ENCODE measurements at places on chromosomes 12 and 14.

DNA sequence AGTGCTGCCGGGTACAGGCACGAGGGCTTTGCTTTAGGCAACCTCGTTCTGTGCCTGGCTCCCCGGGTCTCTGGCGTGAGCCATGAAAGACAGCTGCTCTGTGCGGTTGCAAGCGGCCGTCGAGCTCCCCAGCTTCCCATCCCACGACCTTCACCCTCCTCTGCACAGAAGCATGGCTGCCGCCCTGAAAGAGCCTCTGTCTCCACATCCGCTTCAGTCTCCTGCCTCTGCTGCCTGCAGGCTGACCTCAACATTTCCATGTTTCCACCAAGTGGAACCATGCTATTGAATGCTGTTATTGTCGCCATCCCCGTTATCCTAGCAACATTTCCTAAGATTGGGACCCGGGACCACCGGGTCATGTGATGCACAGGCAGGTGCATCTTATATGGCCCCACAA lies 57.1 kb downstream of the KDM2B start:
- peak overlapping the region; percentile 73 for H3K27ac ChIP-seq
- no peak overlapping the region for H3K4me3 ChIP-seq
- no peak for DNase-seq
- peaks cover 23% of the 10 kb centered on the region for H3K36me3 ChIP-seq
- no peaks in the 10 kb centered on the region for H3K27me3 ChIP-seq

- DNase-seq: no peak
- no peak overlapping the region for H3K27ac ChIP-seq
- no peaks in the 10 kb centered on the region for H3K4me1 ChIP-seq
- peaks cover 20% of the 10 kb centered on the region for H3K36me3 ChIP-seq
- H3K4me3 ChIP-seq: no peak overlapping the region
Measured at GRCh38 chr12:51188359-51189051, 15.6 kb upstream of the TFCP2 start.

DNA sequence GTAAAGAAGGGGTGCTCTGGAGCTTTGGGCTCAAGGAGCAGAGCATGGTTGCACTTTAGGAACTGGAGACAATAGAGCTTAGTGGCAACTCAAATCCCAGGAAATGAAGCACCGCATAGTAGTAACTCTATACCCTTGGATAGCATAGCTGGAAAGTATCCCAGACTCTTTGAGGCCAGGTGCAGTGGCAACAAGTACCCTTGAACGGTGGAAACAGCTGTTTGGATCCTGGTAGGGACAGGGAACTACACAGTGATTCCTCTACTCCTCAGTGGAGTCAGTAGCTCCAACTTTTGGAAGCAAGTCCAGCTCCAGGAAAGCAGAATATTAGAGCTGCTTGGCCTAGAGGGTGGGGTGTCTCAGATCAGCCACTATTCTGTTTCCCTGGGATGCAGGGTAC lies 129.0 kb upstream of the WSCD2 start:
- no peaks in the 10 kb centered on the region for H3K4me1 ChIP-seq
- no peak overlapping the region for H3K4me3 ChIP-seq
- H3K36me3 ChIP-seq: no peaks in the 10 kb centered on the region
- peaks cover 45% of the 10 kb centered on the region for H3K27me3 ChIP-seq
- H3K27ac ChIP-seq: no peak overlapping the region

- no peaks in the 10 kb centered on the region for H3K36me3 ChIP-seq
- H3K27ac ChIP-seq: no peak overlapping the region
- peaks cover 6% of the 10 kb centered on the region for H3K4me1 ChIP-seq
- no peaks in the 10 kb centered on the region for H3K27me3 ChIP-seq
Measured at GRCh38 chr12:91511795-91512420, 329.3 kb upstream of the DCN start.

DNA sequence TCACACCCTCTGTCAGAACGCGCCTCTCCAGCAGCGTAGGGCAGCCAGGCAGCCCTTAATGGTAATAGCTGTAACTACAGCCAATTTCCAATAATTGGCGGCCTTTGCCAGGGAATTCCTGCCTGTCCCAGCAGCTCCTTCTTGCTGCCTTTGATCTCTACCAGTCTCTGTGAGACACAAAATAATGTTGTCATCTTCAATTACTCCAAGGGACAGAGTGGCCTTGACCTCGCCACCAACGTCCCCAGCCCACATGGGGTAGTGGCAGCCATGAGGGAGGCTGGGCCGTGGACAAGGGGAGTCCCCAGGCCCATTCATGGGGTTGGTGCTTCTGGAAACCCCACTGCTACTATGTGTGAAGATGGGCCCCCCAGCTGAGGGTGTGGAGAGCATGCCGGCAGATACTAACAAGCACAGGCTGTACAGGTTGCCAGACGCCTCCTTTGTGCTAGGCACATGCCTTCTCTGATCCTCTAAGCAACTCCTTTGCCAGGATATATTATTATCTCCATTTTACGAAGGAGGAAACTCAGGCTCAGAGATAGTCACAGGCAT lies 17.4 kb upstream of the CLMN start:
- no peak overlapping the region for H3K27ac ChIP-seq
- no peaks in the 10 kb centered on the region for H3K36me3 ChIP-seq
- no peak overlapping the region for H3K4me3 ChIP-seq

GRCh38 chr12:49026101-49026500 lies 7.5 kb upstream of the PRKAG1 start:
- no peak overlapping the region for H3K4me3 ChIP-seq
- no peak for DNase-seq
- peaks cover 6% of the 10 kb centered on the region for H3K4me1 ChIP-seq

DNA sequence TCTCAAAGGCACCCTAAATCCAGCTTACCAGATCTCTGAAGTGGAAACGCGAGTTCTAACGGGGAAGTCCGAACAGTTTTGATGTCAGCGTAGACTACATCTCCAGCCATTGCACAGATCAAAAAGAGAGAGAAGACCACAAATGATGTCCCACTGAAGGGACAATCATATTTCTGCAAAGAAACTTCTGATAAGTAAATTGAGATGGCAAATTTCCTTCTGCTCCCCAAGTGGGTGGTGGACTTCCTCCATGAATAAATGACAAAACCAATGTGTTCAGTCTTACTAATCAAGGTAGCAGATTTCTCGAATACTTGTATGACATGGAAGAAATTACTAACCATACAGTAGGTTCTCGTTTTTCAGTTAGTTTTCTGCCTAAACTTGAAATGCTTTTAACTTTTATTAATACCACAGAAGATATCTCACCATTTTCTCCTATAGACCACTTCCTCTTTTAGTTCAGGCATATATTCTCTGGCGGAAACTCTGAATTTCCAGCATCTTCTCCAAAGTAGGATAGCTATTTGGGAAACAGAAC lies at the start of gene CLECL1:
Gene CLECL1 (minus strand): TSS at position 177 of the 541 bp plus-strand sequence.
- H3K4me3 ChIP-seq: peak within 1 kb of the TSS; percentile 77
- peaks cover 71% of the 10 kb centered on the region for H3K4me1 ChIP-seq
- peak within 1 kb of the TSS; percentile 91 for H3K27ac ChIP-seq
- DNase-seq: no peak

DNA sequence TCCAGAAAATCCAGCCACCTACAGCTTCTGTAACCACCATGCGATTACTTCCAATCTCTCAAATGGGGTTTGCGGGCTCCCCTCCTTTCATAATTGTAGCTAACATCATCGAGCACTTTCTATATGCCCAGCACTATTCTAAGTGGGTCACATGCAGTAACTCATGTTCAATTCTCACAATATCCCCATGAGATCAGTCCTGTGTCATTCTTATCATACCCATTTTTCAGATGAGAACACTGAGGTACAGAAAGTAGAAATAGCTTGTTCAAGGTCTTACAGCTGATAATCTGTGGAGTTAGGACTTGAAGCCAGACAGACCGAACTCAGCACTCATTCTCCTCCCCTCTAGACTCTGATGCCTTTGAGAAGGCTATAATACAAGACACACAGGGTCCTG lies 74.9 kb downstream of the EID3 start:
- H3K4me3 ChIP-seq: no peak overlapping the region
- peaks cover 10% of the 10 kb centered on the region for H3K4me1 ChIP-seq
- H3K27ac ChIP-seq: no peak overlapping the region
- peaks cover 5% of the 10 kb centered on the region for H3K27me3 ChIP-seq

- DNase-seq: no peak
- H3K4me3 ChIP-seq: no peak overlapping the region
- peaks cover 2% of the 10 kb centered on the region for H3K4me1 ChIP-seq
- no peaks in the 10 kb centered on the region for H3K36me3 ChIP-seq
- H3K27me3 ChIP-seq: no peaks in the 10 kb centered on the region
- H3K27ac ChIP-seq: no peak overlapping the region
Measured at GRCh38 chr12:94510128-94510527, 50.5 kb upstream of the CEP83 start.

DNA sequence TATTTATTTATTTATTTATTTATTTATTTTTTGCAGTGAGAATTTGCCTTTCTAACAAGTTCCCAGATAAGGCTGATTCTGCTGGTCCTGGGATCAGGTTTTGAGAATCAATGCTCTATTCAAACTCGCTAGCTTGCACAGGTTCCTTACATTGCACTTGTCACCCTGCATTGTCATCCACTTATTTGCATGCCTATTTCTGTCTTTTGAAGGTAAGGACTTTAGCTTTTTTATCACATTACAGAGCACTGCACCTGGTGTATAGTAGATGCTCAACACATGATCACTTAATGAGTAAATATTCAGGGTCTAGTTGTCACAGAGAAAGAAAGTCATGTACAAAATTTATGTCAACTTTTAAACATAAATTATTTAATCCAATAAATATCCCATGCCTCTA lies 219.7 kb upstream of the BTG1 start:
- no peak overlapping the region for H3K4me3 ChIP-seq
- peaks cover 50% of the 10 kb centered on the region for H3K4me1 ChIP-seq
- H3K27me3 ChIP-seq: no peaks in the 10 kb centered on the region
- H3K27ac ChIP-seq: no peak overlapping the region
- DNase-seq: no peak

- no peak overlapping the region for H3K27ac ChIP-seq
- H3K4me1 ChIP-seq: peaks cover 8% of the 10 kb centered on the region
- no peak overlapping the region for H3K4me3 ChIP-seq
- no peak for DNase-seq
- H3K27me3 ChIP-seq: no peaks in the 10 kb centered on the region
- H3K36me3 ChIP-seq: peaks cover 9% of the 10 kb centered on the region
Measured at GRCh38 chr12:103431387-103431786, 64.4 kb downstream of the C12orf42 start.

DNA sequence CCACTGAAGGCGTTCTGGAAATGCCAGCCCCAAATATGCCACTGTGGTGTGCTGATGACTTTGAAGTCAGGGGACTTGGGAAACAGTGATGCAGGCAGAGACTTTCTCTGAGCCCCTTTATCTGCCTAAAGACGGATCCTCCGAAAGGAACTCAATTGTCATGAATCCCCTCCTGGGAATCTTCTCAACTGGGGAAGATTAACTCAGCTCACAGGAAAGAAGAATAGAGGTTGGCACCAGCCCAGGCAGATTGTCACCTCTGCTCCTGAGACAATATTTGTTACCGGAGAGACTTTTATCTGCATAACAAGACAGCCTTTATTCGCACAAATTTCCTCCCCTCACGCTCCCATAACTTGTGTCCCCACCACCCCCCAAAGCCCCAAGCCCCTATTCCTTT lies 414.4 kb downstream of the FUT8 start:
- H3K4me3 ChIP-seq: no peak overlapping the region
- H3K36me3 ChIP-seq: no peaks in the 10 kb centered on the region
- no peaks in the 10 kb centered on the region for H3K27me3 ChIP-seq
- peaks cover 7% of the 10 kb centered on the region for H3K4me1 ChIP-seq
- DNase-seq: no peak

DNA sequence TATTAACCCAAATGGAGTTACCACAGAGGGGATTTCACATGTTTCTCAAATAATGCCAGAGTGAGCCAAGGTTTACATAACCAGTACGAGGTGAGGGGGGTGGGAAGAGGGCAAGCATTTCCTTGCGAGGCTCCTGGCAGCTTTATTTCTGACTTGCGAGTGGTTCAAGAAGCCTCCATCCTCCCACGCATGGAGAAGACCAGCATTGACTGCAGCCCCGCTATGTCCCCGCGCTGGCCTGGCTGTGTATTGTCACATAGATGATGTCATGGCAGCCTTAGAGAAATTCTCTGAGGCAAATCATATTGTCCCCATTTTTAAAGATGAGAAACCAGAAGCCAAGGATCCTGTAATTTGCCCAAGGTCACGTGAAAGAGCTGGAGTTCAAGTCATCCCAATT lies 188.2 kb downstream of the CACNA1C start:
- no peak overlapping the region for H3K27ac ChIP-seq
- H3K36me3 ChIP-seq: no peaks in the 10 kb centered on the region
- no peak for DNase-seq
- H3K4me3 ChIP-seq: no peak overlapping the region
- H3K4me1 ChIP-seq: no peaks in the 10 kb centered on the region

GRCh38 chr14:100015251-100015655 lies 50.0 kb upstream of the EVL start:
- H3K27me3 ChIP-seq: no peaks in the 10 kb centered on the region
- no peak overlapping the region for H3K27ac ChIP-seq
- H3K36me3 ChIP-seq: no peaks in the 10 kb centered on the region
- H3K4me3 ChIP-seq: no peak overlapping the region
- DNase-seq: no peak

GRCh38 chr12:53122961-53123468 lies 19.7 kb downstream of the SOAT2 start:
- H3K36me3 ChIP-seq: no peaks in the 10 kb centered on the region
- DNase-seq: no peak
- no peaks in the 10 kb centered on the region for H3K4me1 ChIP-seq

DNA sequence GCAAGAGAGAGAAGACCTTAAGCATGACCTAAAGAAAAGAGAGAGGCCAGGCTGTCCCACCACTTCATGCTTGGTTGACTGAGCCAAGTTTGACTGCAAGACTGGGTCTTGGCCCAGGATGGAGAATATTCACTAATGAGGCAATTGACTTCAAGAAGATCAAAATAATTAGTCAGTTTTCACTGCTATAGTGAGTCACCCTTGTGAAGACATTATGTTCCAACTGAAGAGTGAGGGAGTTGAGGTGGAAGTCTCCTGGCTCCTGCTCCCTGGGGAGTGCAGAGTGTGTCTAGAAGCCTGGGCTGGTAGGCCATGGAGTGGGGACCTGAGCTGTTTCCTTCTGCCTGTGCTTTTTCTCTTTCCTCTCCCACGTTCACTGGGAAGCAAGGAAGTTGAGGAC lies 117.6 kb downstream of the CACNA1C start:
- DNase-seq: no peak
- no peaks in the 10 kb centered on the region for H3K36me3 ChIP-seq
- no peak overlapping the region for H3K4me3 ChIP-seq
- no peaks in the 10 kb centered on the region for H3K4me1 ChIP-seq
- H3K27ac ChIP-seq: no peak overlapping the region
- peaks cover 7% of the 10 kb centered on the region for H3K27me3 ChIP-seq

- peaks cover 2% of the 10 kb centered on the region for H3K4me1 ChIP-seq
- no peak for DNase-seq
- H3K4me3 ChIP-seq: peak overlapping the region; percentile 4
- H3K27me3 ChIP-seq: peaks cover 31% of the 10 kb centered on the region
Measured at GRCh38 chr12:125983094-125983783, 918.0 kb downstream of the AACS start.

GRCh38 chr14:22551605-22551997 lies 37.4 kb downstream of the DAD1 start:
- H3K4me3 ChIP-seq: peak overlapping the region; percentile 69
- H3K27me3 ChIP-seq: peaks cover 2% of the 10 kb centered on the region
- peak overlapping the region; percentile 97 for H3K27ac ChIP-seq
- peaks cover 94% of the 10 kb centered on the region for H3K4me1 ChIP-seq
- peaks cover 79% of the 10 kb centered on the region for H3K36me3 ChIP-seq
- peak; percentile 56 for DNase-seq

Data from activated T-cell treated with anti-CD3 and anti-CD28 coated beads, Interleukin-2, amount 50 U/mL, for 24 hours (primary cell).